Activated CD8-positive, alpha-beta memory T cell treated with anti-CD3 and anti-CD28 coated beads, Interleukin-2, amount 50 U/mL, for 4 hours (primary cell): ENCODE measurements at places on chromosomes 7 and 10.

DNA sequence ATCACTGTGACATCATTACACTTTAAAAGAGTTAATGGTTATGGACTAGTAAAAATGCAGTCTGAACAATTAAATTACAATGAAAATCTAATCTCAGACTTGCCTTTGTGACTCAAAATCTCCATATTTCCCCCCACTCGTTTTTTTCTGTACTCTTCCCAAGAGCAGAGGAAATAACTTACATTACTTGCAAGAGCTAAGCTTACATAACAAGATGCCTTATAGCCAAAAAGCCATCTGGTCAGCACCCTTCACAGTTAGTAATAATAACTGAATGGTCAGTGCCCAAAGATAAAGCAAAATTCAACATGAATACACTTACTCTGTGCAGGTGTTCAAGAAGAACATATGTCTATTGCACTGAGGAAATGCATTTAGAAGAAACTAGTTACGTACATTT, 1381.5 kb upstream of the CELF2 start:
- DNase-seq, result no peak

DNA sequence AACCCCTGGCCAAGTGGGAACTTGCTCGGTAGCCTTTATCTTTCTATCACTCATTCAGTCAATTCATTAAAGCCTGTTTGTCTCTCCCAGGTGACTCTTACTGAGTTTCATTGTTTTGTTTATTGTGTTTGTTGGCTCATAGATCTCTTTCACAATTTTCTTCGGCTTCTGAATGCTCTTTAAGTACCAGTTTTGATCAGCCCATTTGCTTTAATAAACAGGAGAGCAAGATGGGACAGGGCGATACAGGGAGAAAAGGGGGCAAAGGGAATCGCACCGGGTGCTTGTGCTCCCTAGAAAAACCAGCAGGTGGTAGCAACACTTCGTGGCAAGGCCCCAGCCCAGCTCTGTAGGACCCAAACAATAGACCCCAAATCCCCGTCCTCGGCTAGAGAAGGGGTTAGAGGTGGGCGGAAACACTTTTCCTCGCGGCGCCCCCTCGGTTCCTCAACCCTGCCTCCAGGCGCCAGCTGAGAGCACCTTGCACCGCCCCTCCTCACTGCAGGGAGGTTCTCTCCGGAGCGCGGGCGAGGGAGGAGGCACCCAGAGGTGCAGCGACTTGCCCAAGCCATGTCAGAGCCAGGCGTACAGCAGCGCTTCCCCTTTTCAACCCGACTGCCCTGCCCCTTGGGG, 1.0 kb upstream of the EPHB6 start:
- DNase-seq, result peak; percentile 65

DNA sequence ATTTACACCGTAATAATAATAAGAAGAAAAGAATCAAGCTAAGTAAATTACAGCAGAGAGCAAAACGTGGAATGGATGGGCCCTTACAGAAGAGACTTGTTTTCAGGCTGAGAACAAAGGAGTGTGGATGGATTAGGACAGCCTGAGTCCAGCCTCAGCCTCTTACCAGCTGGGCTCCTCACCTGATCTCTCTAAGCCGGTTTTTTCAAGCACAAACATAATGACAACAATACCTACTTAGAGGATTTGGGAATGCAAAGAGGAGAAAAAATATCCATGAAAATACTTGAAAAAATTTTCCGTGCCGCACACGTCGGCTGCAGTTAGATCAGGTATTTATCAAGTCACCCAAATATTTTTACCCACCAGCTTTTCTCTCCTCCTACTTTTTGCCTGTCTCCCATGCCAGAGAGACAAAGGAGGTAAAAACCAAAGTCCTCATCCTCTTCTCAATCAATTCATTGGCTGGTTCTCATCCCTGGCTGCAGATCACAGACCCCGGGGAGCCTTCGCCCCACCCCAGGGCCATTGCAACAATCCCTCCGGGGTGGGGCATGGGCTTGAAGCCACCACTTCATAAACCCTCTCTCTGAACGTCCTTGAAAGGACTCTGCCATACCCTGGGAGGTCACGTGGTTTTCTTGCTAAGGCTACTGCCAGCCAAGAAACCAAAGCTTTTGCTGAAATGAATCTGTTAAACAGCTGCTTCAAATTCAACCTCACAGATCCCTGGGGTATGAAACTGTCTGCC, 29.7 kb upstream of the GTF2I start:
- DNase-seq, result no peak

- DNase-seq, result no peak
Measured at GRCh38 chr10:1184541-1185430, 128.6 kb downstream of the WDR37 start.

GRCh38 chr7:33072471-33072870, 9.9 kb upstream of the NT5C3A start:
- DNase-seq, result no peak

GRCh38 chr10:95319239-95319638, 28.4 kb upstream of the PDLIM1 start:
- no peak for DNase-seq

- no peak for DNase-seq
Measured at GRCh38 chr10:120456626-120457430, at the start of gene PLPP4. TSS of gene PLPP4 (plus strand) at chr10:120457227. CDS start at chr10:120457306, 79 bp downstream.

- DNase-seq, result no peak
Measured at GRCh38 chr10:129697463-129698247, 230.6 kb downstream of the MGMT start.

DNA sequence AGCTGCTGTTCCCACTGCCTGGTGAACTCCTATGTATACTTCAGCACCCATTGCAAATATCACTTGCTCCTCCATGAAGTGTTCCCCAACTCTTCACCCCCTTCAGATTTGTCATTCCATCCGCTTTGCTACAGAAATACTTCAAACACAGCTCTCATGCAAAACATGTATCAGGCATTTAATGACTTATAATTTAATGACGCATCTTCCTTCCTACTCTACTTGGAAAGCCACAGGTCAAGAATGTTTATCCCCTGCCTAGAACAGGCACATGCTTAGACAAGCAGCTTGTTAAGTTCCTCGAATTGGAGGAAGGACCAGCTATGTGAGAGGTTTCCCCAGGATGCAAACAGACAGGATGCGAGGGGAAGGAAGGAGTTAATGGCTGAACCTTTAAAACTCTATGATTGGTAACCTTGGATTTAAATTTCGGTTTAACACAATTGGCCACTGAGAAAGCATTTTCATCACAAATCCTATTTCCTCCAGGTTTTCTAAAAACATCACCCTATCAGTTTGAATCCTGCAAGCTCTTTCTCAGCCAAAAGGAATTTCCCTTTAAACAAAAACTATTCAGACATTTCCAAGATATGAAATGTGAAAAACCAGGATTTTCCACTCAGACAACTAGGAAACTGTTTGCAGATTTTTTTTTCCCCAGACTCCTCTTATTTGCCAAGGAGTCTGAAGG, 11.5 kb downstream of the CREB3L2 start:
- no peak for DNase-seq

DNA sequence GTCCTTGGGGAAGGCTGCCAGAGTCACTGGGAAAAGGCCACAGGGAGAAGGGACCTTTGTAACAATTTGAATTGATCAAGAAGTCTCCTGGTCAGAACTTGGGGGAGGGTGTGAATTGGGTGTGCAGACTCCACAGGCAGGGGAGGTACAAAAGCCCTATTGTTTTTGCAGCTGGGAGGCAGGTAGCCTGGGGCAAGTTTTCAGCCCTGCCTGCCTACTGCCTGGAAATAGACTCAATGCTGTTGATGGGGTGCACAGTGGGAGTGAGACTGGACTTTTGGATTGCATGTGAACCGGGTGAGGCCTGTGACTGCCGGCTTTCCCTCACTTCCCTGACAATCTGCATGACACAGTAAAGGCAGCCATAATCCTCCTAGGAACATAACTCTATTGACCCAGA, 947.0 kb downstream of the REEP3 start:
- DNase-seq, result no peak

DNA sequence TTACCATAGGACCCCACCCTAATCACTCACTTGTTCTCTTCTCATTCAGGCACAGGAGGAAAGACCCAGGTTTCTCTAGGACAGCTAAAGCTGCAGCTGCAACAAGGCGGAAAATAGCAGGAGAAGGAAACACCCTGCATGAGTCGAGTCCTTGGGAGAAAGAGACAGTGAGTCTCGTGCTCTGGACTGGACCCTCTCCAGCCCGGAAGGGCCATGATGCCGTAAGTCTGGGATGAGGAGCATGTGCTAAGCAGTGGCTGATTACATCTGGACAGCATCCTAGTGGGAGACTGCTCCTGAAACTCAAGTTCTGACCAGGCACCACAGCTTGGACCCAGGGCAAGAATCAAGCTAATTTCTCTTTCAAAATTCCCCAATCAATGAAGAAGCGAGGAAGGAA, 39.4 kb downstream of the FBXW4 start:
- DNase-seq, result no peak

DNA sequence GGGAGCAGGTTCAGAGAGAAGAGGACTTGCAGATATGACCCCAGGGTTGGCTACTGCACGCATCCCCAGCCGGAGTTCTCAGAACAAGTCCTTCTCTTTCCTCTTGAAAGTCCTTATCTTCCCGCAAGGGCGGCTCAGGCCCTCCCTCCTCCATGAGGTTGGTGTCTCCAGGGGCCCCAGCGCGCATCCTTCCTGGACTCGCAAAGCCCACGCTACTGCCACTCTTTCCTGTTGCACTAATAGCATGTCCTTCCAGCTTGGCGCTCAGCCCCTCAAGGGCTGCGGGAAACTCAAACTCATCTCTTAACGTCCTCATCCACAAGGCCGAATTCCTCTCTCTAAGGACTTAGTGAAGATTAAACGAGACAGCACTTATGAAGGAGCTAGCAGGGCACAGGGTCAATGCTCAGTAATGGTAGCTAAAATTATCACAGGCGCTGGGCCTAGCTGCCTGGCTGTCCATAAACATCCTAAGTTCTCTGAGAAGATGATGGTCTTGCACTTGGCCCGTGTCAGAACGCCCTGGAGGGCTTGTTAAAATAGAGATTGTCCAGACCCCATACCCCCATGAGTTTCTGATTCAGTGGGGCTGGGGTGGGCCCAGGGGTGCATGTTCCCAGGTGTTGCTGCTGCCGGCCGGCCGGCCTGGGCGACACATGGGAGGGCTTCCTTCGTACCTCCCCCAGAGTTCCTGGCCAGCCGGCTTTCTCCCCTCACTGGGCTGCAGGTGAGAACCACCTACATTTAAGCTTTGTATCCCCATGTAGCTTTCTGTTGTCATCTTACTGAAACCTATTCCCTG, 261.4 kb downstream of the COBL start:
- no peak for DNase-seq

DNA sequence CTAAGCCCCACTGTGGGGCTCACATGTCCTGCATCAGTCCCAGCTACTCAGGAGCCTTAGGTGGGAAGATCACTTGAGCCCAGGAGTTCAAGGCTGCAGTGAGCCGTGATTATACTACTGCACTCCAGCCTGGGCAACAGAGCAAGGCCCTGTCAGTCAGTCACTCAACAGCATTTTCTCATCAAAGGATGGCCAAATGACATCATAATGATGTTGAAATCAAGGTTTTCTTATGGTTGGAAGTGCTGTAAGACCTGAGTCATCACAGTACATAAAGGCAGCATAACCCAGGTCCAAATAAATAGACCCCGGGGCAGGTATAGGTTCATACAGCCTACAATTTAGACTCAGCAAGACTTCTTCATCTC, 341.1 kb downstream of the PARD3 start:
- no peak for DNase-seq

- no peak for DNase-seq
Measured at GRCh38 chr10:61747307-61747706, 84.6 kb downstream of the CABCOCO1 start.

GRCh38 chr7:127532151-127532550, 53.2 kb downstream of the GCC1 start:
- no peak for DNase-seq

- no peak for DNase-seq
Measured at GRCh38 chr7:74272305-74273038, 16.7 kb upstream of the CLIP2 start.

- no peak for DNase-seq
Measured at GRCh38 chr10:95833042-95833610, 74.6 kb upstream of the CC2D2B start.

DNA sequence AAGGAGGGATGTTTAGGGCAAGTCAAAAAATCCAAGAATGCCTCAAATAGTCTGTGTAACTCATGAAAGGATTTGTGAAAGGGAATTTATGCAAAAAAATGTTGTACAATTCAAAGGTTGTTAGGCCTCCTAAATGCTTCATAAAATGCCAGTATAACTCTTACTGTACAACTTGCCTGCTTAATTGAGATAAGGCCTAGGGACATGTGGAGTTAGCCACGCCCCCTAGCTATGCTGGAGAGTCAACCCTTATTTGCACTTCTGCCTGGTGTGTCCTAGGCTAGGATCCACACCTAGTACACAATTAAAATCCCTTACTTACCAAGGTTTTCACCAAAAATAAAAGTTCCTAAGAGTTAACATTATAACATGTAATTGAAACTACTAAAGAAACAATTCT, 77.2 kb downstream of the ZNF680 start:
- DNase-seq, result no peak

DNA sequence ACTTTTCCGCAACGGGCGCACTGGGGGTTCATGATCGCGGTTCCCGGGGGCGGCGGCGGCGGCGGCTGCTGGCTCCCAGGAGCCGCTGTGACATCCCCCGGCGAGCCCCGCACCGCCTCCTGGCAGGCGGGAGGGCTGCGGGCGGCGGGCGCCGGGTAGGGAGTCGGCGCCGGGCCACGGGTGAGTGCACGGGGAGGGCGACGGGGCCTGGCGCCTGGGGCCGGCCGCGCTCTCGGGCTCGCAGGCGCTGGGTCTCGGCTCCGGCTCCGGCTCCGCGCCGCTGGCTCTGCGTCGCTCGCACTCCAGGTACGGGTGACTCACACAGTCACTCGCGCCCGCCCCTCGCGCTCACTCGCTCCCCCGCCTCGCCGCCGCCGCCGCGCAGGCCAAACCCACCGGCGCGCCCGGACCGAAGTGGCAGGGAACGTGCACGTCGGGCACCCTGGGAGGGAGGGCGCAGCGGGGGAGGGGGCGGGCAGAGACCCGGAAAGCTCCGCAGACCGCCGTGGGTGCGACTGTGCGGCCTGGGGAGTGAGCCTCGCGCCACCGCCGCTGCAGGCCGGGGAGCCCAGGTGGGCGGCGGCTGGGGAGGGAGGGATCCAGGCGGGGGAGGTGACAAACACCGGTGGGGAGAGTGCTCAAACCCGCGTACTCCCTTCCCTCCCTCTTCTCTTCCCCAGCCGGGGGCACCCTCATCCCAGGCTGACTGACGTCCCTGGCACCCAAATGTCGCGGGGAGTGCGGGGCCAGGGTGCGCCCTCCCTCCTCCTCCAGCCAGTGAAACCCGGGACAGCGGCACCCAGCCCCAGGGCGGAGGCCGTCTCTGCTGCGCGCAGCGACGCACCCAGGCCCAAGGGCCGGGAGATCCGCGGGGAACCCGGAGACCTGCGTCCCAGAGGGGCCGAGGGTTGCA, 276.9 kb upstream of the NEBL start:
- peak; percentile 37 for DNase-seq

DNA sequence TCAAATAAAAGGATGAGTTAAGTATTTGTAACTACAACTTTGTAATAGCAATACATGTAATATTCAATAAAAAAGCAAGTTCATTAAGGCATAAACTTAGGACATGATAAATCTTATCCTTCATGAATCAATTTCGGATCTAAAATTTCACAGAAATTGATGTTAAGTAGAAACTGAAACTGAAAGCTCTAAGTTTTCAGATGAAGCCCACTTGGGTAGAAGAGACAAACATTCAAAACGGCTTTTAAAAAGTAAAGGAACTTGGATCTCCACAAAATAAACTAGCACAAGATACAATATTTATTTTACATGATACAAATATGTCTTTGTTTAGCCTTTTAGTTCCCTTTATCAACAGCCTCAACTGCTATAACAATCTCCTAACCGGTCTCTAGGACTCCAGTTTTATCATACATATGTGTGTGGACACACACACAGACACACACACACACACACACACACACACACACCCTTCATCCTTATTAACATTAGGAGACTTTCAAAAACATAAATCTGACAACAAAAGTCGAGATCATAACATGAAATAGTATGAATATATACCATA, 83.7 kb downstream of the USP6NL start:
- no peak for DNase-seq
